ENCODE measurements at places on chromosomes 6 and 20.

- DNase-seq: no peak
Observed at GRCh38 chr6:96786336-96786735, 50.9 kb downstream of the GPR63 start.

DNA sequence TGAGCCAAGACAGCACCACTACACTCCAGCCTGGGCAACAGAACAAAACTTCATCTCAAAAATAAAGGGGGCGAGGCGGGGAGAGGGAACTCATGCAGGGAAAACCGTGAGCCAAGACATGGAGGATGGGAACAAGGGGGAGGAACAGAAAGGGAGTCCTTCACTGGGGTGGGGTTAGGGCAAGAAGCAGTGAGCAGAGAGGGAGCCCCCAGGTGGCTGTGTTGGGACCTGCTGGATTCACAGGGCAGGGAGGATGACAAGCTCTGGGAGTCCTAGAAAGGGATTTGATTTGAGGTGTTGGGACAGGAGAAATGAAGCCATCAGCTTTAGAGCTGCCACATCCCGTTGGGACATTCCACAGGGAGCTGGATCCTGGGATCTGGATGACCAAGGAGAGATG, 90.6 kb upstream of the TOP1 start:
- DNase-seq: no peak

DNA sequence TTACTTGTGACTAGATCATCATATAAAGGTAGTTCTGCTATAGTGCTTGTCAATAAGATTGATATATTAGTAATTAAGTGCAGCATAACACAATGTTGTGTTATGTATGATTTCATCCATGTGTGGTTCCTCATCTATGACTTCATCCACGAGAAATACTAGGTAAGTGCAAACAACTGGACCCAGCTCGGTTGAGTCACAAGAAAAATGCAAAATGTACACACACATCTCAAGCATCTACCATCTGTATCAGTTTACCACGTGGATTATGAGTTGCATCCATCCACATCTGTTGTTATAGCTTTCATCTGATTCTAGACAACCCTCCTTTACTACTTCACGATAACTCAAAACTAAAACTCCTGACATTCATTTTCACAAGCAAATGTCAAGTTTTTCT, 517.0 kb upstream of the CITED2 start:
- no peak for DNase-seq

DNA sequence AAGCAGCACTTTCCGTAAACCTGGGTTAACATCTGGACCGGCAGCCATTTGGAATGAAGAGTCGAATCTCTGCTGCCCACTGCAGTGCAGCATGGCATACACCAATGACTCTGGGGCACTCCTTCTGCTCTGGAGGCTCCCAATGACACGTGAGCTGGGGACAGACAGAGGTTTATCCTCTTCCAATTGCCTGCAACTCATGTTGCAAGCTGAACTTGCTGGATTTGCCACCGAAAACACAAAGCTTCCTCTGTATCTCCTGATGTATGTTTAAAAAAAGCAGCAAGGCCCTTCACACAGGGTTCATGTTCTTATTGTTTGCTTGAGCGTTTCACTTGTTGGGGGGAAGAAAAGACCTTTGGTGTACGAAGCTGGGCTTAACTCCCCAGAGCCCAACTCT, 10.8 kb downstream of the NCOA5 start:
- no peak for DNase-seq

DNA sequence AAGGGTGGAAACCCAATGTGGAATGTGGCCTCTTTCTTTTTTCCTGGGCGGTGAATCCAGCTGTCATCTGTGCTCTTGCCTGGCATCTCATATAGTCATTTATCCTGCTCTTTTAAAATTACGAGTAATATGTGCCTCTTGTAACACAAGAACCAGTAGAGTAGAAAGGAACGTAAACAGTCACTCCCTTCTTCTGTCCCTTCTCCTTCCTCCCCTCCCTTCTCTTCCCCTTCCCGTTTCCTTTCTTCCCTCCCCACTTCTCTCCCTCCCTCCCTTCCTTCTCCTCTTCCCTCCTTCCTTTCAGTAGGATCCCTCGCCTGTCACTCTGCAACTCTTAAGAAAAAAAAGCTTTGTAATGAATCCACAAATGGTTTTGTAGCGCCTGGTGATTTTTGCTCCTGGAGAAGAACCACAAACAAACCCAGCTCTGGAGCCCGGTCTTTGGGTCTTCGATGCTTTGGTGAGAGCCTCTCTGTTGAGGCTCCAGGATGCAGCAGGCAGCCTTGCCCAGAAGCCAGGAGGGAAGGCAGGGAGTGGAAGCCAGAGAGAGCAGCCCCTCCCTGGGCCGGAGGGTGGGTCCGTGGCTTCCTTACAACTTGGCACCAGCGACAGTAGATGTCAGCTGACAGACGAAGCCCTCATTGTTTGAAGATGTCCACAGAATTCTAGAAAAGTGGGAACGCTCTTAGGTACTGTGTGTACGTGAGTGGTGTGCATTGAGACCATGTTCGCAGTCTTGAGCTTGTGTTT, 15.0 kb downstream of the DUSP22 start:
- DNase-seq: no peak

DNA sequence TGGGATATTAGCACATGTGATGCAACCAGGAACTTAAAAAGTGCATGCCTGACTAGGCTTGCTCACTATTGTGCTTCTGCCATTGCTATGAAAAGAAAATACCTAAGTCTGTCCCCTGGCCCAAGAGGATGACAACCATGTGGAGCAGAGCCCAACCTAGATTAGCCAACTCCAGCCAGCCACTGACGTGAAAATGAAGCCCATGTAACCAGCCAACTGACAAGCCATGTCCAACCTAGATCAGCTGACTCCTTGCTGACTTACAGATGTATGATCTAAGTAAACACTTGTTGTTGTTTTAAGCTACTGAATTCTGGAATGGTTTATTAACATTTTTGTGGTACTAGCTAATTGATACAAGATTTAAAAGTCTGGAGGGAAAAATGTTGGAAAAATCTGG, 47.5 kb downstream of the PIGU start:
- no peak for DNase-seq

DNA sequence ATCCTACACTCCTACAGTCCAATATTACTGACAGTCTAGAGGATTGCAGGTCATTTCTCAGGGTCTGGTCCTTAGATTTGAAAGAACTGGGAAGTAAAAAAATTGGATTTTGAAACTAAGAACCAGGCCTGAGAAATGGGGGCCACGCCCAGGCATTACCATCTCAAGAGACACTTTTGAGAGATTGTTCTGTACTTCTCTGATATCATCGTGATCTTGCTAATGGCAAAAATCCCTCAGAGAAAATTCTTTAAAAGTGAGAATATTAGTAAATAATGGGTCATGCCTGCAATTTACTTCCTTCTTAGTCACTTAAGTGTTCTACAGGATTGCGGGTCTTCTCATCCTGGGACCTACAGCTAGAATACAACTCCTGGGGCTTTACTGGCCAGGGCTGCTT, 42.0 kb upstream of the HIVEP1 start:
- no peak for DNase-seq

- no peak for DNase-seq
Observed at GRCh38 chr6:14254505-14254904, 136.9 kb downstream of the CD83 start.

- DNase-seq: no peak
Observed at GRCh38 chr20:25309395-25310267, 61.7 kb downstream of the PYGB start.

DNA sequence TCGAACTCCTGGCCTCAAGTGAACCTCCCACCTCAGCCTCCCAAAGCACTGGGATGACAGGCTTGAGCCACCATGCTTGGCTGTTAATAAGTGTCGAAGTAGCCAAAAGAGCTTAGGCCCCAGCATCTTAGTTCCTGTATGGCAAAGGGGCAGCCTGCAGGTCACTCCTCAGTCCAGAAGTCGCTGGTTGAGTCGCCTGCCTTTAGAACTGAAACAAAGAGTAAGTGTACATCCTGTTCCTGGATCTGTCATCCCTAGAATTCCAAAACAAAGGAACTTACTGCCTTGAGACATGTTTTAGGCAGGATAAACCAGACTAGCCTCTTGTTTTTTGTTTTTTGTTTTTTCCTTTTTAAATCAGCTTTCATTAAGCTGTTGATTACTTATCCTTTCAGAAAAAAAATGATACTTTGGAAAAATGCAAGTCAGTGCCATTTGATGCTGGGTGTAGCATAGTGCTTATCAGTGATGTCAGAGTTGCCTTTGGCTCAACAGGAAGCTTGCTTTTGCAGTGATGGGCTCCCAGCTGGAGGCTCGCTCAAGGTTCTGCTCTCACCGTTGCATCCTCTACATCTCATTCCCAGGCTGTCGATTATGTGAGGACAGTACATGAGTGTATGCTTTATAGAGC, 9.0 kb downstream of the ACTR5 start:
- DNase-seq: no peak

DNA sequence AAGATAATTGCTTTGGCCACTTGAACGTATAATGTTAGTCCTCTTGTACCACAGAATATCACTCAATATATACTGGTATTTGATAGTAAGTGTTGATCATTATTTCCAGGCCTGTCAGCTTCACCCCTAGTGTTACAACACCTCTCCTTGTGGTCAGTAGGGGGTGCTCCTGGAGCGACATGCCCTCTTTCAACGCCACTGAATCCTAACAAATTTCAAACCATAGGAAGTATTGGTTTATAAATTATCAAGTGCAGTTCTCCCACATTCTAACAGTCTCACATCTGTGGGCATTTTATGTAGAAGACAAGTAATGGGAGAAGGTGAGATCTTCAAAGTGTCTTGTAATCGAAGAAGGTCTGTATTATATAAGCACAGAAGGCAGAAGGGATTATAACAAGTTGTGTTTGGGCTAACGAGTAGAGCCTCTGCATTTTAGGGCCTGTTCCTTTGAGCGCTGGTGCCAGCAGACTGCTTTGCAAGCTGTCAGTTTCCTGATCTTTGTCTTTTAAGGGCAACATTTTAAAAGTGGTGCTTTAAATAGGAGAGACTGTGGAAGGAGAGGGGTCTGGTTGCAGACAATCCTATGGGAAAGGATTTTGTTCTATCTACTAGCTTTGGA, 57.1 kb upstream of the CEP162 start:
- no peak for DNase-seq

GRCh38 chr6:144776031-144776819, 491.1 kb downstream of the UTRN start:
- no peak for DNase-seq

DNA sequence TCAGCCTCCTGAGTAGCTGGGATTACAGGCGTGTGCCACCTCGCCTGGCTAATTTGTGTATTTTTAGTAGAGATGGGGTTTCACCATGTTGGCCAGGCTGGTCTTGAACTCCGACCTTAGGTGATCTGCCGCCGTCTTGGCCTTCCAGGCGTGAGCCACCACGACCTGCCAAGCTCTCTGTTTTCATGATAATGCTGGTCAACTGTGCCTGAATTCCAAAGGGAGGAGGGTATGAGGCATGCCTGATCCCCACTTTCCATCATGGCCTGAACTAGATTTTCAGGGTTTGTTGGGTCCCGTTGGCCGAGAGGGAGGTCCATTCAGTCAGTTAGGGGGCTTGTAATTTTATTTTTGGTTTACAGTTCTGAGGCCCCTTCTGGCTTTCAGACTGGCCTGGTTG, 28.0 kb upstream of the ANGPT4 start:
- no peak for DNase-seq

DNA sequence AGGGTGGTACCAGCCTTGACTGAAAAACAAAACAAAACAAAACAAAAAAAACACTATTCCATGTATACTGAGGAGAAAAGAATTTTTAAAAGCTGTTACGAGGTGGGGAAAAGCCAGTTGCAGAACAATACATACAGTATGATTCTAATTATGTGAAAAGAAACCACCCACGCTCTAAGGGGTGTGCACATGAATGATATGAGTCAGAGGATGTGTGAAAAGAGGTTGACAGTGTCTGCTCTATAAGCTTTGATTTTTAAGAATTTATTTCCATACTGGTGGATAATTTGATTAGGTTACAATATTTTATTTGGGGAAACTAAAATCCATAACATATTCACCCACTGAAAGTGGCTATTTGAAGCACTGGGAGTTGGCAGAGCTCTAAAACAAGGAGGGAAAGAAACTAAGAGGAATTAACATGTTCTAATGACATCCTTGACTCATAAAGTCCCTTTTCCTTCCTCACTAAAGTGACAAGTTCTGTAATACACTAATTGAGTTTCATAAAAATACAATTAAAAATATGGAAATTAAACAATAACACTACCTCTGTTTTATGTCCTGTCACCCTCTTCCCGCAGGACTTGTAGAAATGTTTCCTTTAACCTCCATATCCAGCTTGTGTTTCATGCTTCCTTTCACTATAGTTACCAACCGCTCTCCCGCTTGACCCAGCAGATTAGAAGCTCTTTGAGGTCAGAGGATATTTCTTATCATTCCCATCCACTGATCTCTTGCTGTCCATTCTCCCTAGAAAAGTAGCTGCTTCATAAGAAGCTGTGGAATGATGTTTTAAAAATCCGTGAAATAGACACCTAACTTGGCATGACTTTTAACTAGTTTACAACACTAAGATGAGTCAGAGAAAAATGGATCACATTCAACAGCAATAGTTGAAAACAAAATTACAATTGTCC, 118.6 kb upstream of the CCDC28A start:
- no peak for DNase-seq

DNA sequence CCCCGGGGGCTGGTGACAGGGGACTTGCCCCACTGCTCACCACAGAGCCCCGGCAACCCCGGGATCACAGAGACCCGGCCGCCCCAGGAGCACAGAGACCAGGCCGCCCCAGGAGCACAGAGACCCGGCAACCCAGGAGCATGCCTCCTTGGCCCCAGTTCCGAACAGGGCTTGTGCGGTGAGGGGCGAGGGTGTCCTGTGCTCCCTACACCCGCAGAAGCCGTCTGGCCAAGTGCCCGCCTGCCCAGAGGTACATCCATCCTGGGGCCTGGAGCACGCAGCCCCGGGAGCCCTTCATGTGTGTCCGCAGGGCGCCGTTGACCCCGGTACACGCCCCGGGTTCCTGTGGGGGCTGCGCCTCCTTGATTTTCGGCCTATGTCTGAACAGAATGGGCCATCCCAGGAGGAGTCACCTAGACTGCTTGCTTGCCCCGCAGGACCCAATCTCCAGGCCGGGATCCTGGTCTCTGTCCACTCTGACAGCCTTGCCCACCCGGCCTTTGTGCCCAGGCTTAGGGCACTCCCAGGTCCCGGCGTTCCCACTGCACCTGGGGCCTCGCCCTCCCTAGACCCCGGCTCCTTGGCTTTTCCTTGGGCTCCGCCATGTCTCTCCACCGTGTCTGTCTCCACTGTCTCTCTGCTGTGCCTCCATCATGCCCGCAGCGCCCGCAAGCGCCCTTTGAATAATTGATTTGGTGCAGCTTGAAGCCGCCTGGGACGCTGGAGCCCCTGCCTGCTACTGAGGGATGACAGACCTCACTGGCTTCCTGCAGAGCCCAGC, 219.8 kb downstream of the ERMARD start:
- no peak for DNase-seq

GRCh38 chr20:34557936-34558319, 590 bp upstream of the MAP1LC3A start:
- DNase-seq: no peak

- DNase-seq: no peak
Observed at GRCh38 chr6:44662461-44663121, 275.1 kb downstream of the CDC5L start.

GRCh38 chr6:144655376-144655775, 370.2 kb downstream of the UTRN start:
- no peak for DNase-seq

- no peak for DNase-seq
Observed at GRCh38 chr6:156410649-156411048, 366.5 kb upstream of the ARID1B start.
